Brain microvascular endothelial cell (primary cell): ENCODE measurements at places on chromosomes 2 and 18.

GRCh38 chr2:165268754-165269153 lies 29.5 kb downstream of the SCN2A start:
- DNase-seq, result no peak

- no peak for DNase-seq
Observed at GRCh38 chr2:112841295-112842044, 4.9 kb upstream of the IL1B start.

DNA sequence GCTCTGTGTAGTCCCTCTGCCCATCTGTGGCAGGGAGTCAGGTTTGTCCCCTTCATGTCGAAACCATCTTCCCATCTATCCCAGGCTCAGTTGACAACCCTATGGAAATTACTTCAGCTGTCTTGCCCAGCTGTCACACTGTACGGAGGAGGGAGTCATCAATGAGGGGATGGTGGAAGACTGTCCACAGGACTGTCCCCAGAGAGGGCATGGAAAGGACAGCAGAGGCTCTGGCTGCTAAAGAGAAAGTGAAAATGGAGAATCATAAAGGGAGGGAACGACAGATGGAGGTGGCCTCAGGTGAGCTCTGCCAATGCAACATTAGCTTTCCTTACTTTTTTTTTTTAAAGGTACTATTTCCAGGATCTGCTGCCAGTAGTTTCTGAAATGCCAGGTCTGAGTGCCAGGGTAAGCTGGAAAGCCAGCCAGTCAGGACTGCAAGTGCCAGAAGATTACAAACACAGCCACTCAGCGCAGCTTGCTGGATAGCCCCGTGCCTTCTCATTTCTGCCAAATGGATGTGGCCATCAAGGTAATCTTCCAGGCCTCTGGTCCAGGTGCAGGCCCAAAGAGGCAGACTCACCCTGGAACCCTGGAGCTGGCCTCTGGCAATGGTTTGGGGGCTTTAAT lies 192.8 kb downstream of the AGPS start:
- DNase-seq, result no peak

- DNase-seq, result peak; percentile 19
Observed at GRCh38 chr2:86393521-86394491, 47.4 kb upstream of the KDM3A start.

- no peak for DNase-seq
Observed at GRCh38 chr2:167842047-167842446, 405.3 kb downstream of the STK39 start.

DNA sequence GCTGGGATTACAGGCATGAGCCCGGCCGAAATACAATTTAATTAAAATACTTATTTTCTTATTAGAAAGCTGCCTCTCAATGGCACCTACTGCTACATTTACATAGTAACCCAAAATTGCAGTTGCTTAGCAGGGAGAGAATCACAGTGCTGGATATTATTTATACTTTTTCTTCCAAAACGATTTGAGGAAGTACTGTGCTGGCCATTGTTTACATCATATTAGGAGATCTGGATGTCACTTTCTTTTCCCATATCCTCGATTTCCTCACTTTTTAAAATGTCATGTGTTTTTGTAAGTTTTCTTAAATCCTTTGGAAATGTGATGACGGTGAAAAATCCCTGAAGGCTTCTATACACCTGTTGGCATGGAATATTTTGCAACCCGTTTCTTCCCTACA lies 3.4 kb upstream of the SP3 start:
- no peak for DNase-seq

GRCh38 chr2:119760956-119761275 lies 1.2 kb downstream of the PTPN4 start:
- DNase-seq, result no peak

GRCh38 chr18:23503963-23504344 lies 643 bp downstream of the RMC1 start:
- no peak for DNase-seq

DNA sequence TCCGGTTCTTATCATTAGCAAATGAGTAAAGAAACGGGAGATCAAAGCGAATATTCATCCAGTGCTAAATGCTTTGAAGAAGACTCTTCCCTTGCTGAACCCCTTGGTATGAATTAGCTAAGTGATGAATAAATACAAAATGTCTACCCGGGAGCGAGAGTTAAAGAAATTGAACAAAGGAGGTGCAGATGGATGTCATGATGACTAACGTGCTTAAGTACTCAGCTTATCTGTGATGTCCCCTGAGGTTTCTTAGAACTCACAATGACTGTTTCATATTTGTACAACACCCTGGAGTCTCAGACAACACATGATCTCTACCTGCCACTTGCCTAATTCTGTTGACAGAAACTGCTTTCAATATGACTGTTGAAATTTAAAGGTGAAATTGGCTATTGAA lies 148.5 kb downstream of the TMEM200C start:
- DNase-seq, result no peak

GRCh38 chr2:132515010-132515409 lies 98.4 kb downstream of the GPR39 start:
- no peak for DNase-seq

DNA sequence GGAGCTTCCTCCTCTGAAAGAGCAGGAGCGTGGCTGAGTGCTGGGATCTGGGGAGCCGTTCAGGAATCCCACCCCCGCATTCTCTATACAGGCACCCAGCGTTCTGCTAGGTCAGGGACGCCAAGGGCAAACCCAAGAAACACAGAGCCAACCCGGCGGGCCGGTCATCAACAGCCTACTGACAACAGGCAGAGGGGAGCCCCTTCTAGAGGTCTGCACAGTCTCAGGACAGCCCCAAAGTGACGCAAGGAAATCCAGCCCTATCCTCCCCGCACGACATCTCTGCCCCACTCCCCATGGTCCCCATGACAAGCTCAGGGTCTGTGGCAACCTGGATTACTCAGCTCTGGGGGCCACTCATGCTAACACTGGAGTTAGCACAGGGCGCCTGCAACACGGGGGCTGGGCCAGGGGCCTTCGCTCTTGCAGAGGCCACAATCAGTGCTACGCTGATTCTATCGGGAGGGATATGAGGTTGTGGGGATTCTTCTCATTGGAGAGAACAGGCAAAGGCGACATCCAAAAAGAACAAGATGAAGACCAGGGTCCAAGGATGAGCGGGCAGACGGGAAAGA lies 81.6 kb downstream of the PXDN start:
- DNase-seq, result no peak

- peak; percentile 25 for DNase-seq
Observed at GRCh38 chr18:415617-416612, 84.6 kb downstream of the COLEC12 start.

GRCh38 chr2:186554850-186555671 lies 34.8 kb upstream of the ITGAV start:
- DNase-seq, result peak; percentile 56

GRCh38 chr2:47012866-47013265 lies 97.3 kb upstream of the MCFD2 start:
- DNase-seq, result no peak

DNA sequence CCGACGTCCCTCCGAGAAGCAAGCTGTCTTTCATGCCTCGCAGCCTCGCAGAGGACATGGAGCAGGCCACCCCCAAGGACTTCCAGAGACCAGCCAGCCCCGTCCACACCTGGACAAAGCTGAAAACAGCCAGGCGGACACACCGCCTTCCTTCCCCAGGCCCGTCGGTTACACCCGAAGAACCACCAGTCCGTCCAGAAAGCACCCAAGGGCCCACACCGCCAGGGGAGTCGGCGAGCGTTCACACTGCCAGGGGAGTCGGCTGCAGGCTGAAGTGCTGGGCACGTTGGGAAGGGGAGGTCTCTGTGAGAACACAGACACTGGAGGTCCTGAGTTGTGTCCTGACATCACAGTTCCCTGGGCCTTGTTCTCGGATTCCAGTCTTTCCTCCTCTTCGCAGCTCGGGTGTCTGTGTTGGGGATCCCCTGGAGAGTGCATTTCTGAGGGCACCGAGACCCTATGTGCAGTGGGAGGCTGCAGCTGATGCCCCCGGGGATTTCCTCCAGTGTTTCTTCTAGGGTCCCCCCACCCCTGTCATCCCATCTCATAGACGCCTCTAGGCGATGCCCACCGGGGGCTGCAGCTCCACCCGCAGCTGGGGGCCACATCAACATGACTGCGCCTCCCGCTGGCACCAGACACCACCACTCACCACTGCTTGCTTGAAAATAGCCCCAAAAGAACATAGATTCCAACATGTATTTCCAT lies 344.4 kb upstream of the SALL3 start:
- DNase-seq, result no peak

DNA sequence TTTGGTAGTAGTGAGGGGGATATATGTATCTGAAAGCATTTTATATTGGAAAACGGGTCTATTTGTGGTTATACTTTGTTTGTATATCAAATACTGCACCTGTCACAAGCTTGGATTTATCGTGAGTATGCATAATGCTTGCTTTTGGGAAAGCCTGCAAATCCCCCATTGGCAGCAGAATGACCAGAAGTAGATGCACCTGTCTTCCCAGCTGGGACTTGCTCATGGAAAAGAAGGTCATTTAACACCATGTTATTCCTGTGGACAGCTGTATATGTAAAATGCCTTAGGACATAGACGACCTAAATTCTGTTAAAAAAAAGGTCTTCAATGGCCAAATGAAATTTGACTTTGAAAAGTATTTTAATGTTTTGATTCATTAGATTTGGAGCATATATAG lies 599.4 kb downstream of the XIRP2 start:
- no peak for DNase-seq

GRCh38 chr2:152588998-152589397 lies 128.3 kb downstream of the PRPF40A start:
- DNase-seq, result no peak

GRCh38 chr2:63950414-63950813 lies 68.8 kb downstream of the VPS54 start:
- DNase-seq, result no peak

GRCh38 chr2:24485197-24485596 lies 5.9 kb upstream of the NCOA1 start:
- no peak for DNase-seq

GRCh38 chr2:56674084-56674483 lies 490.3 kb downstream of the CCDC85A start:
- no peak for DNase-seq

DNA sequence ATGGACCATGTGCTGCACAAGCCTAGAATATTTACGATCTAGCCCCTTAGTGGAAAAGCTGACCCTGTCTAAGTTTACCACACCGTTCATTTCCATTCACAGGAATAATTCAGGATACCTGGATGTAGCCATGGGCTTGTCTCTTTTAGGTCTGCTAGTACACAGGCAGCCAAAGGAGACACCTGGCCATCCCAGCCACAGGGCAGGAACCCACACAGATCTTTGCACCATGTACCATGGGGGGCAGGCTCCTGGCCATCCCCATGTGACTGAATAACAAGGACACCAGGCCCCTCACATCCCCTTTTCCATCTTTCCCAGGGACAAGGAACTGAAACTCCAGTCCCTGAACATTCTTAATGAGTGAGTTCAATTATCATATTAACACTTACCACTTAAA lies 467.3 kb upstream of the MYT1L start:
- DNase-seq, result no peak

- no peak for DNase-seq
Observed at GRCh38 chr2:200757399-200757798, 54.3 kb upstream of the BZW1 start.

- peak; percentile 74 for DNase-seq
Observed at GRCh38 chr2:23480957-23481797, 96.2 kb downstream of the KLHL29 start.

DNA sequence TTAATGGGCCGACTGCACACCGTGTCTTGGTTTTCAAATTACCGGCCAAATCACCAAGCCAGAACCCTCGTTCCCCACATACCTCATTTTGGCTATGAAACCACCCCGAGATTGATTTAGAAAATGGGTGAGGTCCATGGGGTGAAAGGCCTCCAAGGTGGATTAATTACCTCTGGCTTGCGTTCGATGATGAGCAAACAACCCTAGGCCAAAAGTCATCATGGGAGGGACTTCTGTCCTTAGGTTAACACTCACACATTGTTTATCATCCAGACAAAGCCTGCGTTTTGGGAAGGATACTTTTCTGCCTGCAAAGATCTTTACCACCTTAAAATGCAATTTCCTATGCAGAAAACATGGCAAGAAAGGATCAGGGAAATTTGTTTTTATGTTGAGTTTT lies 48.5 kb downstream of the GALR1 start:
- no peak for DNase-seq

DNA sequence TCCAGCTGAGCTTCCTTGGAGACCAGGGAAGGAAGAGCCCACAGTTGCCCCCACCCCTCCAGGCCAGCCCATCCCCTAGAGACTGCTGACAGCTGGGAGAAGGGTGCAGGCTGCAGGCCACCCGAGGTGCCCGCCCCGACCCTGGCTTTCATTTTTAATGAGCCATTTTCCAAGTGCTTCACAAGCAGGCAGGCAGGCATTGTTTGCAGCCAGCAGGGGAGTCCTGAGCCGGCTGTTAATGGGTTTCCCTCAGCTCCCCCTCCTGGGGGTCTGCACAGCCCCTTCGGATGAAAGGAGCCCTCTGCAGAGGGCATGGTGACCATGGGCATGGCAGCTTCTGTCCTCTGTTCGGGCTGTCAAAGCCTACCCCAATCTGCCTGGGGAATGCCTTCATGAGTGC lies 94.5 kb downstream of the ZBTB7C start:
- DNase-seq, result no peak

GRCh38 chr18:46335534-46336101 lies 231.4 kb downstream of the HAUS1 start:
- DNase-seq, result no peak

DNA sequence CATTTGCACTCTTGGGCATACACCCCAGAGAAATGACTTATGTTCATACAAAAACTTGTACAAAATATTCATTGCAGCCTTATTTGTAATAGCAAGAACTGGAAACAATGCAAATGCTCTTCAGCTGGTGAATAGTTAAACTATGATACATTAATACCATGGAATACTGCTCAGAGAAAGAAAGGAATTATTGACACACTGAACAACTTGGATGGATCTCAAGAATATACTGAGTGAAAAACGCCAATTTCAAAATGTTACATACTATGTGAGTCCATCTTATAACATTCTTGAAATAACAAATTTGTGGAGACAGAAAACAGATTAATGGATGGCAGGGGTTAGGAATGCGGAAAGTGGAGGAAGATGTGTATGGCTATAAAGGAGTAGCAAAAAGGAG lies 17.2 kb downstream of the LNPK start:
- no peak for DNase-seq

GRCh38 chr2:240147382-240147781 lies 6.9 kb upstream of the OTOS start:
- DNase-seq, result no peak

- DNase-seq, result no peak
Observed at GRCh38 chr18:40250236-40250635, 1704.8 kb upstream of the PIK3C3 start.
